ENCODE measurements at places on chromosomes 16 and 17.
A peak's percentile ranks its signal among the peaks of the same experiment; 100 is the strongest.

- DNase-seq, result no peak
Observed at GRCh38 chr17:8632061-8632460, 1.5 kb upstream of the MYH10 start.

DNA sequence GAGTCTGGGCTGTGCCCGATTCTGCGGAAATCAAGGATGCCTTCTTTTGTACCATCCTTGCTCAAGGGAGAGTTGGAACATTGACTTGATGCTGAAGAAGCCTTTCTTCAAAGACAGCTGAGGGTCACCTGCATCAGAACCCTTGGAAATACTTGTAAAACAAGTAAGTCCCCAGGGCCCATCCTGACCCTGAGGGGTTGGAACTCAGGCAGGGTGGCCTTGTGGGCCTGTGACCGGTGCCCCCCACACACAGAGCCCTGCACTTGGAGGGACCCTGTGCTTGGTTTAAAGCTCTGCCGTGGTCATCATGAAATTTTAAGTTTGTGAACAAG is 56.9 kb downstream of the WIPI1 start:
- no peak for DNase-seq

DNA sequence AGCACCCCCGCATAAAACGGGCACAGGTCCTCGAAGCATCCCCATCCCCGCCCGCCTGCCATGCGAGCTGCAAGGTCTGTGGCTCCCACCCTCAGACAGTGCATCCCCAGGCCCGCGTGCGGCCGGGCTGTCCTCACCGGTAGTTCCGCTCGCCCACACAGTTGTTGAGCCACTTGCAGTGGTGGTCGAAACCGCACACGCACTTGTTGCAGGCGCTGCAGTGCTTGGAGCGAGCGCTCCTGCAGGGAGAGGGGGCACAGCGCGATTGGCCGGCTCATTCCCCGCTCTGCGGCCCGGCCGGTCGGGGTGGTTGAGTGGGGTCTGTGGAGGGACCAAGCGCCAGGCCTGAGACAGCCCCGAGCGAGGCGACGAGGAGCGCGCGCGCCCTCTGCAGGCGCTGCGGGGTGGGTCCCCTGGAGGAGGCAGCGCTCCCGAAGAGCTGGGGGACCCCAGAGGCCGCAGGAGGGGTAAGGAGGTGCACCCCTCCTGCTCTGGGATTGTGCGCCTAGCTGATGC is 6.0 kb upstream of the TPPP3 start:
- DNase-seq, result no peak

GRCh38 chr17:57113011-57113410 is 28.0 kb downstream of the AKAP1 start:
- DNase-seq, result no peak

- no peak for DNase-seq
Observed at GRCh38 chr16:21611556-21612384, 12.4 kb downstream of the METTL9 start.

DNA sequence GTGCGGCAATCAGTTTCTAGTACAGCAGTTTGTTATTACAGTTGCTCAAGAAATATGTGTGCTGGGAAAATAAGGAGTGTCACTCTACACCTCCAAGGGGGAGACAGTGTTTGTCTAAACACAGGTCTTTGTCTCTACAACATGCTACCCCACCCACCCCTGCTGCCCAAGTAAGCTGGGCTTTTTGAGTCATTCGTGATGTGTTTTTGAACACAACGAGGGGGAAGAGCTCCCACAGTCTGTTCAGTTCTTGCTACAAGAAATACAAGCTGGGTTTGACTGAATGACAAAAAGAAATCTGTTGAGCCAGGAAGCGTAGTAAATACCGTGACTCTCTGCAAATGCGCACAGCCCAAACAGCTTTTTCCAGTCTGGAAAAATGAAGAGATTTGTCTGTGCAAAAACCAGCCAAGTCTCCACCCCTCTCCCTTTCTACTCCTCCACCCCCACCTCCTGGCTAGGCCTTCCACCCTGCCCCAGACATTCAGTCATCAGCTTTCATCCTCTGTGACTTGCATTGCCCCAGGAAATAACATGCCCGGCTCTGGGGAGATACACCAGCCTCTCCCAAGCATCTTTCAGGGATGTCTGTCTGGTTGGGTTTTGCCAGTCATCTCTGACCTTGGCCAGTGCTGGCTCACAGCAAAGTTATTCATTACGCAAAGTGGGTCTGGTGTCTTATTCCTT is 25.7 kb downstream of the CHD9 start:
- DNase-seq, result no peak

- DNase-seq, result no peak
Observed at GRCh38 chr17:44988044-44988942, 20.2 kb upstream of the C1QL1 start.

GRCh38 chr16:78478267-78478861 is 378.9 kb downstream of the WWOX start:
- no peak for DNase-seq

- peak; percentile 18 for DNase-seq
Observed at GRCh38 chr16:57736419-57737351, 1.1 kb downstream of the KATNB1 start.

GRCh38 chr17:33967608-33968349 is 287.3 kb upstream of the CCL2 start:
- DNase-seq, result no peak

DNA sequence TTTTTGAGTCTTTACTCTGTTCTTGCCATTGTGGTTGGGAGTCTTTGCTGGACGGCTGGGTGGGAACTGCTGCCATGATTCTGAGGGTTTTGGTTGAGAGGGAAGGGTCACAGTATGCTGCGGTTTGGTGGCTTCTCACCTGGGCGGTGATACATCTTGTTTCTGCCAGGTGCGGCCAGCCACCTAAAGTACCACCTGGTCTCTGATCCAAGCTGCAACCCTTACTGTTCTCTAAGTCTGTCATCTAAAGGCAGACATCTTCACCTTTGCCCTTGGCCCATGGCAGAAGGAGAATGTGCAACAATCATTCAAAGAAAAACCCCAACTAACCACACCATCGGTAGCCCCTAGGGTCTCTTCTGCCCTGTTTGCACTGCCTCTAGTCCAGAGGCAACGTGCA is 19.6 kb upstream of the MPO start:
- no peak for DNase-seq

- DNase-seq, result no peak
Observed at GRCh38 chr16:11104168-11105037, 151.6 kb downstream of the SOCS1 start.

- DNase-seq, result no peak
Observed at GRCh38 chr16:48173889-48174288, 18.1 kb upstream of the ABCC12 start.

- peak; percentile 71 for DNase-seq
Observed at GRCh38 chr16:84819644-84820304, at the start of gene CRISPLD2. CRISPLD2 (plus strand) TSS chr16:84819985; CDS start chr16:84838496, 18,511 bp downstream.

- DNase-seq, result no peak
Observed at GRCh38 chr17:18231164-18231563, 5.7 kb downstream of the LLGL1 start.

- no peak for DNase-seq
Observed at GRCh38 chr16:12580809-12581208, 222.9 kb downstream of the CPPED1 start.

DNA sequence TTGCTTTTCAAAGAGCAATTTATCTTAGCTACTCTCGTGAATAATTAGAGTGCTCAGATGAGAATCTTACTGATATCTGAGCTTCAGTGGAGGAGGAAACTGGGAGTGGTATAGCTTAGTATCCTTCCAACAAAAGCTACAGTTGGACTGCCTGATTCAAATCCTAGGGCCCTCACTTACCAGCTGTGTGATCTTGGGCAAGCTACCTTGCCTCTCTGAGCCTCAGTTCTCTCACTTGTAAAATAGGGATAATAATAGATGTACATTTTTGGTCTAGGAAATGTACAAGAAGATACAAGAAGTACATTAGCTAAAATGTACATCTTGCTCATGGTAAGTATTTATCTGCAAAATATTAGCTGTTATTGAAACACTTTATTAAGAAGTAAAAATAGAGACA is 502.0 kb downstream of the HAPSTR1 start:
- no peak for DNase-seq

- DNase-seq, result no peak
Observed at GRCh38 chr16:82082543-82083244, 47.6 kb downstream of the HSD17B2 start.

DNA sequence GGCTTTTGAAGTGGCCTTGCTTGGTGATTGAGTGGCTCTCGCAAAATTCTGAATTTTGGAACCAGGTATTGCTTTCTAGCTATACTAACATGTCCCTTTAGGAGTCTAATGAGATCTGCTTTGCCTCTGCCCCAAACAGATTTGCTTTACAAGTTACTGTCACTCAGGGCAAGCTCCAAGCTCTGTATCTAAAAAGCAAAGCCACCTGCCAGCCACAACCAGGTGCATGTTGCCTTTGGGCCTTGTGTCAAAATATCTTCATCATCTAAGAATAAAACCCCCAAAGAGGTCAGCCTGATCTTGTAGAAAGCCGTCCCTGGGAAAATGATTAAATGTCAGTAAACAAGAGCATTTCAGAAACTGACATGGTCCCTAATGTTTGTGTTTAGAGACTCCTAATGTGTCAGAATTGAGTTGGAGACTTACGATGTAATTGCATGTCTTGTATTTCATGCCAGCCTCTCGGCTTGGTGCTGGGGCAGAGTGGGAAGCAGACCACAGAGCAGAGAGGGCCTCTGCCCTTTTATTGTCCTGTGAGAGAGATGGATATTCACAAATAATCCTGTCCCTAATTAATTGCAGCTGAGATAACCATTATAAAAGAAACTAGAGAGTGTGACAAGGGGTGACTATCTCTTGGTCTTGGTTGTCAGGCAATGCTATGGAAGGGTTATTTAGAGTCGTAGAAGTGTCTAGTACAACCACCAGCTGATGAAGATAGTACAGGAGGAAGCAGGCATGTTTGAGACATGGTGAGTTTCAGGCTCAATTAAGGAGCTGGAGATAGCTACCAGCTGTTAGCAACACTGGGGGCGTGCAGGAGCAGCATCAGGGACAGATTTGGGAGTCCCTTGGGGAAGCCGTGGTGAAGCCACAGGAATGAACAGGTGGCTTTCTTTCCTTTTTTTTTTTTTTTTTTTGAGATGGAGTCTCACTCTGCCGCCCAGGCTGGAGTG is 90.7 kb downstream of the PITPNC1 start:
- DNase-seq, result no peak

DNA sequence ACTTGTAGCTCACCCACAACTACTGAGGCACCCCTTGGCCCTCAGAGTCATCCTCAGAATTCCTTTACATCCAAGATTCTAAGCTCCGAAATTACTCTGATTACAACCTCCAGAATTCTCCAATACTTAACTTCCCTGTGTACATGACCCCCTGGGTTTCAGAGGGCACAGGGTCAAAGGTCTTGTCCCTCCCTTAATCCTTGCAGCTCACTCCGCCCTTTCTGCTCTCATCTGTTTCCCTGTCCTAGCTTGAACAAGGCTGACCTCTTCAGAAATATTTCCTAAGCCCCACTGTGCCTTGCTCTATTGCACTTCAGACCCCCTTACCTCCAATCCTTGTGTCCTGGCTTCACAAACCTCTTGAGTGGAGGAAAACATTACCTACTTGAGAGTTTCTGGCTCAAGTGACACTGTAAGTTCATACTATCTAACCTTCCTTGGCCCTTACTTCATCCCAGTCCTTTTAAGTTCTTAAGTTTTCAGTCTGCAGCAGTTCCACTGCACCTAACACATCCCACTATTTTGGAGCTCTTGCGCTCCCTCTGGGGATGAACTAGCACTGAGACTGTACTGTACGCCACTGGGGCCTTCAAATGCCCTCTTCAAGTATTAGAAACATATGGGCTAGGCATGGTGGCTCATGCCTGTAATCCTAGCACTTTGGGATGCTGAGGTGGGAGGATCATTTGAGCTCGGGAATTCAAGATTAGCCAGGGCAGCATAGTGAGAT is 6.2 kb downstream of the N4BP1 start:
- no peak for DNase-seq

DNA sequence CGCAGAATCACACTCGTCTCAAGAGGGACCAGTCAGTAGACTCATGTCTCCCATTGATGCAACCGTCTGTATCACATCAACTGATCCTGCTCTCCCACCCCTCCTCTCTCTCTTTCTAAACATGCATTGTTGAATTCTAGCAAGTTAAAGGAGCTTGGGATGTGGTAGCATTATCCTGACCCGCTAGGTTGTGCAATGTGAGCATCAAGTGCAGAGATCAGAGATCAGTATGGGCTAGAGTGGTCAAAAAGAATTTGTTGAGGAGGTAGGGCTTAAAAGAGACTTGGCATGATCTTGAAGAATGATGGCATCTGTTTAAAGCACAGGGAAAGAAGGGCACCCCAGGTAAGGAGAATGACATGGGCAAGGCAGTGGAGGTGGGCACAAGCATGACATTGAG is 38.7 kb downstream of the PRSS54 start:
- no peak for DNase-seq

DNA sequence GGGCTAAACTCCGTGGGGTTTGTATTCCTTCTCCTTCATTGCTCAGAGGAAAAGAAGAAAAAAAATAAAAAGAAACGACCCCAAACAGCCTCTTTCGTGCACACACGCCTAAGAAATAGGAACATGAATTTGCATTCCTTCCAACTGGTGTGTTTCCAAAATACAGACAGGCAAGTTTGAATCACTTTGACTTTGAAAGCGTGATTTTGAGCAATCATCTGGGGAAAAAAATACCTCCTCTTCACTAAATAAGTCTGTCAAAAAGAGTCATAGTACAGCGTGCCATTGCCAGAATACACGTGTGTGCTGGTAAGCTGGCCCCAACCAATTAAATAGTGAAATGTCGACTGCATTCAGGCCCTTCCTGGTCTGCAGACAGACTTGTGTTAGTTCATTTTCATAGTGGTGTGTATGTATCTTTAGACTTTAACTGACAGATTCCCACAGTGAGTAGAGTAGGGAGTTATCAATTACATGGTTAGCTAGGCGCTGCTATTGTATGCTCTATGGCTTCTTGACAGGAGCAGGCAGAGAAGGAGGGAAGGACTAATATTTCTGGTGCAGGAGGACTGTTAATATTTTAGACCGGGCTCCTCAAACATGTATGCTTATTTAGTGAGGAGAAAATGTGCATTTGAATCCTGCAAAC is 618.3 kb downstream of the MAF start:
- DNase-seq, result no peak

Data from stimulated activated CD8-positive, alpha-beta memory T cell treated with anti-CD3 and anti-CD28 coated beads, Interleukin-7, amount 100 ng/mL, for 24 hours (primary cell).